ENCODE measurements at places on chromosomes 12 and 14.

- no peak for DNase-seq
Observed at GRCh38 chr14:90054803-90055202, 7.0 kb upstream of the KCNK13 start.

- DNase-seq = no peak
Observed at GRCh38 chr12:101027200-101027599, 182.8 kb downstream of the SLC5A8 start.

- DNase-seq = no peak
Observed at GRCh38 chr12:80708259-80708974, 983 bp downstream of the MYF6 start.

DNA sequence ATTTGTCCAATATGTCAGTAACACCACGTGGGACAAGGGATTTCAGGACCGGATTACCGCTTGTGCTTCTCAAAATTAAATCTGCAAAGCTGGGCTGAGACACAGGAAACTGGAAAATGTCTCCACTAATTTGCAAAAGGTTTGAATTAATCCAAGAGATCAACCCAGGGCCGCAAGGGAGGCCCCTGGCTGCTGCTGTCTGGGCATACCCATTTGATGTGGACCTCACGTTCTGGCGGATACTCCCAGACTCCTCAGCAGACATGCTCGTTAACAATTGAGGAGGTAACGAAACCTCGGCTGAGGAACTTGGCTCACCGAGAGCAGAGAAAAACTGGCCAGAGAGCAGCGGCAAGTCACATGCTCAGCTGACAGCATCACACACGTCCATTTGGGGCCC is 180.6 kb downstream of the SLC15A4 start:
- no peak for DNase-seq

GRCh38 chr14:86193756-86194155 is 663.8 kb downstream of the FLRT2 start:
- no peak for DNase-seq

- DNase-seq = no peak
Observed at GRCh38 chr12:22008196-22008595, 37.8 kb upstream of the CMAS start.

DNA sequence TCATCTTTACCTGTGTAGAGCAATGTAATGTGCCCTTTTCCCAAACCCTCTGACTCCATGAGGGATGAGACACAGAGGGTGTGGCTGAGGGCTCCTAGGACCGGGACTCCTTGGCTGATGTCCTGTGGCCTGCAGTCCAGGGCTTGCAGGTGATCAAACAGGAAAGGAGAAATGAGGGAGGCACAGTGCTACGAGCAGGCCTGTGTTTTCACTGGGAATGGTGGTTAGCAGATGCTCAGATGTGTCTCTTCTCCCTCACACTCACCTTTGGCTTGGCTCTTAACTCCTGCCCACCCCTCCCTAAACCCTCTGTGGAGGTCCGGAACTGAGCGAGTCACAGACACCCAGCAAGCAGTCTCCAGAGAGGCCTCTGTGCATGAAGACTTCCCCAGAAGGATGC is 254.4 kb downstream of the DAD1 start:
- no peak for DNase-seq
